Trophoblast cell (in vitro differentiated cells and primary cell): ENCODE measurements at places on chromosomes 3 and 15.

DNA sequence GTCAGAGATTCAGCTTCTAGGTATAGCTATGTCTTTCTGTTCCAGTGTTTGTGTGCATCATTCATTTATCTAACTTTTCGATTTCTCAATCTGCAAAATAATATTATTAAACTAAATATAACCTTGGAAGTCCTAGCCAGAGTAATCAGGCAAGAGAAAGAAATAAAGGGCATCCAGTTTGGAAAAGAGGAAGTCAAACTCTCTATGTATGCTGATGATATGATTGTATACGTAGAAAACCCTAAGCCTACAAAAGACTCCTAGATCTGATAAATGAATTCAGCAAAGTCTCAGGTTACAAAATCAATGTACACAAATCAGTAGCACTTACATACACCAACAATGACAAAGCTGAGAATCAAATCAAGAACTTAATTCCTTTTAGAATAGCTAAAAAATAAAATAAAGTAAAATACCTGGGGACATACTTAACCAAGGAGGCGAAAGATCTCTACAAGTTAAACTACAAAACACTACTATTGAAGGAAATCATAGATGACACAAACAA, 718.2 kb downstream of the NTRK3 start:
- DNase-seq, result no peak

GRCh38 chr3:44206261-44206660, 35.4 kb upstream of the TOPAZ1 start:
- DNase-seq, result no peak

DNA sequence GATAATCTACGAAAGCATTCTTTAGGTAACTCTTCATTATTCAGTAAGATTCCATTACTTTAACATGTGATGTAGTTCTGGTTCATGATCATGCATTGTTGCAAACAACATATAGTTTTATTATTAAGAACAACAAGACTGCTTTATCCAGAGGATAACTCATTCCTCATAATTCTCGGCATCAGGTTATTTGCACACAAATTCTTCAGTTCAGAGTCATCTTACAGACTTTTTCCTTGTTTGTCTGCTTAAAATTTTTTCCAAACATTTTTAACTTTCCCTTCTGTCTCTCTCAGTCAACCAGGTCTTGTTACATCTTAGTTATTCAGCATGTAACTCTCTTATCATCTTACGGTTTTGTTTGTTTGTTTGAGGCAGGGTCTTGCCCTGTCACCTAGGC, 60.1 kb downstream of the VGLL3 start:
- peak; percentile 64 for DNase-seq

DNA sequence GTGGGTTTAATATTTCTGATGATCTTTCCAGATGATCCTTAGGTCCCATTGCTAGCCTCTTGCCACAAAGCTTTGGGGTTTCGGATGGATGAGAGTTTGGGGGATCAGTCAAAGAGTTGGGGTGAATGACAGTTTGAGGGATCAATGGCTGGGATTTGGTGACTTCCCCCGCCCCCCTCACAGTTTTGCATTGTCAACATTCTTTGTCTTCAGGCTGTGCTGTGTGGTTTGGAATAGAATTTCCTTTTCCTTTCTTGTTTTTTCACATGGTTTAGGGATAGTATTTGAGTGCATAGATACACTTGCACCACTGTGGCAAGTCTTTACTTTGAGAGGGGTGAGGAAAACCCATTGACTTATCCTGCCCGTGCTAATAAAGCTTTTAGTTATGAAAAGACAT, 14.3 kb downstream of the MEF2A start:
- DNase-seq, result no peak

DNA sequence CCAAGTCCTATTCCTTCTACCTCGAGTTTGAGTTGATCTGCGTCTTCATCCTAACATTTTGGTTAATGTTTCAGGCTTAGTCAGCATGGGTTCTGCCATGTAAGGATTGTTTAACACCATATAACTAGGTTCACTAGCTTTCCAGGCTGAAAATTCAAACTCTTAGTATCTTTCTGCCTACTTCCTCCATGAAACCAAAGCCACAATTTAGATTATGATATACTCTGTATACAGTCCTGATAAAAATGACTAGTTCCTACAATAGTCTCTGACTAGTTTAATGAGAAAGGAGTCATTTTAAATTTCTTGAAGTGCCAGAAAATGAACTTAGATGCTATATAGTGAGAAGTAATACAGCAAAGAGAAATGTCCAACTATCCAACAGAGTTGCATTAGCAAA, 6.6 kb upstream of the BTLA start:
- DNase-seq, result no peak

DNA sequence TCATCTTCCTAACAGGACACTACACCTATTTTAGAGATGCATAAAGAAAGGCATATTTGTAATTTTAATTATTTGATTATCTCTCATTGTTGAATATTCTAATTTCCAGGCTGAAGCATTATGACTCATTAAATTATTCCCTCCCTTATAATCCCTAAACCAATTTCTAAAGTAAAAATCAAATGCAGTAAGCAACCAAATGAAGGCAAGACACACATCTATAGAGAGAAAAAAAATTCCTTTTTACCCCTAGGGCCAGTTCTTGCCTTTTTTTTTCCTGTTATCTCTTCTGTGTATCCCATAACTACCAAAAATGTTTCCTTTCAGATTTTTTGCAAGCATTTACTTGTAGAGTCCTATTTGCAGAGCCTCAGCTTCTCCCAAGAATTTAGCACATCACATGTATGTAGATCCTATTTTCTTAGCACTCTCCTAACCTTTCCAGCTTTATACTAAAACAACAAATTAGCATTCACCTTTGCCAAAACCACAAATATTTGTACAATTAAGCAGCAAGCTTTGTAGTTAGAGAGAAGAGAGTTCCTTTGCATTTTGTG, 177.9 kb downstream of the SATB1 start:
- no peak for DNase-seq

GRCh38 chr3:108102420-108103039, 11.7 kb upstream of the CD47 start:
- no peak for DNase-seq

- no peak for DNase-seq
These were observed 585 bp upstream of the MKRN2 start for GRCh38 chr3:12556314-12556689.

DNA sequence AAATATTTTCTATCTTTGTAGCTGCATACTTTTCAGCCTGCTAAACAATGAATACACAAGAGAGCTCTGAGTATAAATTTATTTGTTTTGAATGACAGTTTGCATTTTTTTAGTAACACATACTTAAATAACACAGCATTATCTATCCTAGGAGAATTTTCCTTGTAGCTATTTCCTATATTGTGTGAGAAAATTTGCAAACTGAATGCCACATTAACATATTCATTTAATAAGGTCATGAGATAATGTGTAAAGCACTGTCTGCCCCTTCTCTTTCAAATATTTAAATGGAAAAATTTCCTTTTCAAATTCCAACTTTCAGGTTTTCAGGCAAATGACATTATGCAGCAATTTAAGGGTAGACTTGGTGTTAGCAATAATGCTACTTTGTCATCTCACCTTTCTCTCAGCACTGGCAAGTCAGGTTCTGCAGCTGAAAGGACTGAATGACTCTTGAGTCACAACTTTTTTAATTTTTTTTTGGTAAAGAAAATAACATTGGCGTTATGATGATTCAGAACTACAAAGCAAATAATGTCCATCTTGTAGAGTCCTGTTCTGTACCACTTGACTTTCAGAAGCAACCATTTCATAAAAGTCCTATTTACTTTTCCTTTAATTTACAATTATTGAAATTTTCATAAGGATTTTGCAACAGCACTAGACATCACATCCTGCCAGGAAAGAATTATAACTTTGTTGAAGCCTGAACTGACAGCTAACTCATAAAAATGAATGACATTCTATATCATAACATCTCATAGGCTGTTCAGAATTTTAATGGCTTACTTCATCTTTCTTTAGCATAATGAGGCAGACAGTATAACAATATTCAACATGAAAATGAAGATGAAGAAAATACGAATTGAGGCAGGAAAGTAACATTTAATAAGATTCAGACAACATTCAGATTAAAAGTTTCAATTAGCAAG, 681.6 kb upstream of the SEMA6D start:
- no peak for DNase-seq

DNA sequence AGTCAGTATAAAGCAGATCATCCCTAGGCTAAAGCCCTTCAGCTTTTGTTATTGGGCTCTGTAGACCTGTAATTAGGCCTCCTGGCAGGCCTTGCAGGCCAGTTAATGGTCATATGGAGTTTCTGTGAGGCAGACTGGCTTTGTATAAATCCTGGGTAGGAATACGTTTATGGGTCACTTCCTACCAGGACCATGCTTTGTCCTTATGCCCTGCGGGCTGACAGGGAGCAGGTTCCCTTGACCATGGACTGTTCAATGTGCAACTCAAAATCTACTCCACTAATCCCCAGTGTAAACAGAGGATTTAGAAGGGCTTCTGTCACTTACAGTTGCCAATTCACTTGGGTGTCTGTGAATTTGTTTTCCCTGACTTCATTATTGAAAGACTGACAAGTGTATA, 202.7 kb upstream of the MLF1 start:
- no peak for DNase-seq

DNA sequence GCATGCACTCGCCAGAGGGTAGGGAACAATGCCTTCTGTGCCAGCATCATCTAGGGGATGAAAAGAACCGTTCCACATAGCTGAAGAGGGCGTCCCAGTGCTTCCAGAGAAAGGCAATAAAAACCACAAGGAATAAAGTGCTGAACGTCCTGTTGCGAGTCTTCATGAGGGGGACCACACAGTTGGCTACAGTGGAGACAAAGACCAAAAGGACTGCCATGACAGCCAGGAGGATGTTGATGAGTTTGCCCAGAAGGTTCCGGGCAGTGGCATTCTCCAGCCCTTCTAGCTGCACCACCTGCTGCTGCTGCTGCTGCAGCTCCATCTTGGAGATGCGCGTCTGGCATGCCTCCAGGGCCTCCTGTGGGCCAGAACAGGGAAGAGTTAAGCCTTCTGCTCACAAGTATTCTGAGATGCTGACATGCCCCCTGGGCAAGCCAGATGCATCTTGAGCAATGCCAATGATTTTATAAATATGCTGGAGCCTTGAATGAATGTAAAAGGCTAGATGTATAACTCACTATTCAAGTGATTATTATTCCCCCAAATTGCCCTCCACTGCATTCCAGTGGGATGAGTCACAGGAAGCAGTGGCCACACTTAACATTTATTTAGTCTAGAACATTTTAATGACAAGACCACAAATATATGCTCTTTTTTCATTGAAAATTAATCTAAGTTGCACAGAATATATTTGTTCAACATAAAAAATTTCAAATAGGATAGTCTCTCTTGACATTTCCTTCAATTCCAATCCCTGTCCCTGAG, 45.1 kb upstream of the PLXND1 start:
- DNase-seq, result peak; percentile 27

DNA sequence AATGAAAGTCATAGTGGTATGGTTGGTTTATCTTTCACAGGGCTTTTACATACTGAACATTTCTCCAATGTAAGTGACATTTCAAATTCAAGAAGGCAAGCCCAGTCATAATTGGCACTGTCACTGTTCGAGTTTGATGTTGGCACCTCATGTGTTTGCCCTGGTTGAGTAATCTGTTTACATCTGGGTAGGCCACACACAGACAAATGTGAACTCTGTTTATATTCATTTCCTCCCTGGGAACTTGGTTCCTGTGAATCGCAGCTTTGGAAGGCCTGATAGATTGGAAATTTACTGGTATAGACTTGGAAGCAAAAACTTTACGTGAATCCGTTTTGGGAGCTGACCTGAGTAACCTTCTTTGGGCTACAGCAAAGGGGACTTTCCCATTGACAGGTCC, 395.2 kb upstream of the AZI2 start:
- no peak for DNase-seq

- DNase-seq, result no peak
These were observed 32.3 kb downstream of the CBLB start for GRCh38 chr3:105836533-105836932.

- no peak for DNase-seq
These were observed 2.5 kb downstream of the CLDN11 start for GRCh38 chr3:170421111-170421641.

- DNase-seq, result no peak
These were observed 179.7 kb upstream of the NDN start for GRCh38 chr15:23866832-23867231.

- DNase-seq, result no peak
These were observed 121.9 kb downstream of the HCN4 start for GRCh38 chr15:73246898-73247297.

DNA sequence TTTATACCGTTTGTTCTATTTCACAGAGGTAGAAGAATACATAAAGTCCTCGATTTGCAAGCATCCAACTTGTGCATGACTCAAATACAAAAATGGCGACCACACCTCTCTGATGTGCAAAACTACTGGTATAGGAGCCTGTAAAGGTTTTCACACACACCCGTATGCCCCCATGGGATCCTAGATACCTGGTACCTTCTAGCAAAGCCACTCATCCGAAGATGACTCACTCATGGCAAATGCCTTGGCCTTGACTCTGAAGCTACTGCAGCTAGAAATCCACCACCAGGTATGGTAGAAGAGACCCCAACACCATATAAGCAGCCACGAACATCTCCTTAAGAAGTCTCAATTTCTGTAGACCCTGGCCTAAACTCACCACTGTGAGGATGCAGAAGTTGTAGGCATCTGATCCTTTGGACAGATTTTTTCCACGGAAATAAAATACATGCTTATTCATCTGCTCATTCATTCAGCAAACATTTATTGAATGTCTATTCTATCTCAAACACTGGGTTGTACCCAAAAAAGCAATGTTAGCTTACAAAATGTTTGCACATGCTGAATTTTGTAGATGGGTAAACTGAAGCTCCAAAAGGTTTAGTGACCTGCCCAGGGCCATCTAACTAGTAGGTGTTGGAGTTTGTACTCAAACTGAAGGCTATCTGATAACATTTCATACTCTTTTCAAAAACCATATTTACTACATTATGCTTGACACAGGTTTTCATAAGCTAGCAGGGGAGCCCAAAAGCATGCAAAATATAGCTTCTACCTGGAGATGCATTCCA, 158.8 kb downstream of the RORA start:
- peak; percentile 93 for DNase-seq

DNA sequence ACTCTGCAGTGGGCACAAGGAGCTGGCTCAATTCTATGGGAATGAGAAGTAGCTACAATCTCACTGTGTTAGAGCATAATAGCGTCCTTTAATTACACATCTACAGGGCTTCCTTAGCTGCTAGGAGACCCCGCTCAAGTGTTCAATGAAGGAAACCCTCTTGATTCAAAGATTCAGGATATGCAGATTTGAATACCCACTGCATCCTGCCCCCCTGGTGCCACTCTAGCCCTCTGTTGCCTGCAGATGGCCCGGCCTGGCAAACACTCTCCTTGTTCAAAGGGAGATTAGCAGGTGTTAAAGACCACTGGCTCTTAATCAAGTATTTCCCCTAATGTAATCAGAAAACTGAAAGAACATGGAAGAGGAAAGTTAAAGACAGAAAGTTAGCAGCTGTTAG, 356.6 kb downstream of the VGLL3 start:
- no peak for DNase-seq

DNA sequence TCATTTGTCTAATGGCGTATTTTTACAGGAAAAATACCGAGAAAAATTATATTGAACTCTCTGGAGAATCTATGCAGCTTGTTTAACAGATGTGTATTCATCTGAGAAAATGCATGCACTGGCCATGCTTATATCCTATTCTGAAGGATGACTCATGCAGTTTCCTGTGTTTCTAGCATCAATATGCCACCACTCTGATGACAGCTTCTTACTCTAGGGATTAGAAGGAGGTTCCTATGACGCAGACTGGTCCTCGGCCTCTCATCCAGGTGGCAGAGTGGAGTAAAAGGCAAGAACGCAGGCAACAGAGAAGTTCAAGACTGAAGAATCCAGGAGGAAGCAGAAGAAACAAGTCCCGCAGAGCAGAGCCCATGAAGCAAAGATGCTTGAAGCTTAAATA, 910.0 kb upstream of the ROBO1 start:
- DNase-seq, result no peak
